ENCODE measurements at places on chromosomes 3 and 15.

DNA sequence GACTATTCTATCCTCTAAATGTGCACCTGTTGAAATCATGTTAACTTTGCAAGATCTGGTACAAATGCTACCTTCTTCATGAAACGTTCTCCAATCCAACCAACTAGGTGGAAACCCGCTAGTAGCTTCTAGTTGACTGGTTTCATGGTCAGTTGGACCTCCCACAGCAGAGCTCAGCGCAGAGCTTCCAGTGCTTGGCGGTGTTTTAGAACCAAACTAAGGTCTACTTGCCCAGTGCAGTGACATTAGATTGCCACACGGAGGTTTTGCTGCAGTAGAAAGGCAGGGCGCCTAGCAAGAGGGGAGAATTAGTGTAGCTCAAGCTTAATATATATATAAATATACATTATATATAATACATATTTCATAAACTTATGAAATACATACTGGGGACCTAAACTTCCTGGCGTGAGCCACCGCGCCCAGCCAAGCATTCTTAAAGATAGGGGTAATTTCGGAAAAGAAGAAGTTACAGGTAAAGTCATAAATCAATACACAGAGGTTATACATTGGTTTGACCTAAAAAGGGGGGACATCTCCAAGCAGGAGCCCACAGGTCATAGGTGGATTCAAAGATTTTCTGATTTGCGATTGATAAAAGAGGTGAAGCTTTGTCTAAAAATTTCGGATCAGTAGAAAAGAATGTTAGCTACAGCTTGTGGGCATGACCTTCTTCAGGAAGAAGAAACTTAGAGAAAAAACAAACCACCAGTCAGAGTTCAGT is 2.1 kb upstream of the OXSR1 start:
- DNase-seq, result no peak

- DNase-seq, result no peak
Measured at GRCh38 chr3:139317215-139317614, 26.6 kb upstream of the MRPS22 start.

DNA sequence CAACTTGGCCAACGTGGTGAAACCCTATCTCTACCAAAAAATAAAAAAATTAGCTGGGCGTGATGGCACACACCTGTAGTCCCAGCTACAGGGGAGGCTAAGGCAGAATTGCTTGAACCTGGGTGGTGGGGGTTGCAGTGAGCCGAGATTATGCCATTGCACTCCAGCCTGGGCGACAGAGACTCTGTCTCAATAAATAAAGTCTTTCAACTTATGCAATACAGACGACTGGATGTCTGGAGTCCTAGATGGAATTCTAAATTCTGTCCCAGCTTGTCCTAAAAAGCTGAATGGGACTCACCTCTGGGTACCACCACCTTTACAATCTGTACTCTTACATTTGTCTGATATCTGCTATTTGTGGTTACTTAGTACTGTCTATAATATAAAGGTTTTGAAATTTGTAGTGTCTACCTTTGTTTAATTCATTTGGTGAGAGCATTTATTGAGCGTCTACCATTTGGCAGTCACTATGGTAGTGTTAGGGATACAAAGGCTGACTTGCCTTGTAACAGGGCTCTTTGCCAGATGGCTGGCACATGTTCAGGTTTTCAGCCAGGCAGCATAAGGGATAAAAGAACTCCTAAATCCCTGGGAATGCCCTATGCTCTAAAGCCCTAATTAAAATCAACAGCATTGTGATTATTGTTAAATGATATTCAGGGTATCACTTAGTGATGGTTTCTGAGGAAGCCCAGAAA is 7.2 kb upstream of the ZNF609 start:
- no peak for DNase-seq

DNA sequence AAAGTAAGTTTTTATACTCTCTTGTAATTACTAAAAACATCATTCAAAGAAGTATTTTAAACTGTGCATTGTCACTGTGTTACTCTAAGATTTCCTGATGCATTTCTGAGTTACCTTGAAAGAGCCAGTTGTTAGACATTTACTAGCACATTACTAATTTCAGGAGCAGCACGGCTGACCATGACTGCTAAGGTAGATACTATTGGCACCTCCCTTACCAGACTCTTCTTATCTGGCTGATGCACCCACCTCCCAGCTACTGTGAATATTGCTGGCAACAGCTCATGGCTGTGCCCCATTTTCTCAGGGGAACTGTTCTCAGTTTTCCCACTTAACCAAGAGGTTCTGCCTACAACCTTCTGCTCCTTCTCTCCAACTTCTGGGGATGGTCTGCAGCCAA is 29.4 kb downstream of the COL6A5 start:
- no peak for DNase-seq

- DNase-seq, result no peak
Measured at GRCh38 chr3:141372656-141373055, 4.4 kb downstream of the ZBTB38 start.

- DNase-seq, result no peak
Measured at GRCh38 chr3:120443626-120444123, 7.1 kb downstream of the FSTL1 start.

GRCh38 chr15:85118581-85118980 is 136.9 kb downstream of the PDE8A start:
- DNase-seq, result no peak

GRCh38 chr15:88627463-88627862 is 6.3 kb downstream of the AEN start:
- DNase-seq, result peak; percentile 21

DNA sequence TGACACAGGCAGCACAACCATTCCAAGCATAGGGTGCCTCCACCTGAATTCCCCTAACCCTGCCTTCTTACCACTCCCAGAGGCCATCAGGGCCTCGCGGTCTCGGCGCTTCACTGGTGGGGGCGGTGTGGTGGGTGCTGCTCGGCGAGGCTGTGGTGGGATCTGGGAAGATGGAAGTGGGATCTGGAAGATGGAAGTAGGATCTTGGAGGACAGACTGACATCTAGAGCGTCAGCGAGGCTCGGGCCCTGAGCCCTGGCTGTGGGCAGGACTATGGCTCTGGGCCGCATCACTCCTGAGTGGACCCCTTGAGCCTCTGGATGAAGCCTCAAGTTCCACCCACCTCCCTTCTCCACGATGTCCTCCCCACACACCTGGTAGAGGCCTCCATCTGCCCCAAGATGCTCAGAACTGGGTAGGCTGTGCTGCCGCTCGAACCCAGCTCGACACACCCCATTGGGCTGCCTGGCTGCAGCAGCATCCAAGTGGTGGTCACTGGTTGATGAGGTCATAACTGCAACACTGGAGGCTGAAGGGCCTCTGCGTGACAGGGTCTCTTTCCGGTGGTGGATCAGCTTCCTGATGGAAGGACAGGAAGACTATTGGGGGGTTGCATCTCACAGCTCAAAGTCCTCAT is 3.6 kb downstream of the NCKIPSD start:
- no peak for DNase-seq

DNA sequence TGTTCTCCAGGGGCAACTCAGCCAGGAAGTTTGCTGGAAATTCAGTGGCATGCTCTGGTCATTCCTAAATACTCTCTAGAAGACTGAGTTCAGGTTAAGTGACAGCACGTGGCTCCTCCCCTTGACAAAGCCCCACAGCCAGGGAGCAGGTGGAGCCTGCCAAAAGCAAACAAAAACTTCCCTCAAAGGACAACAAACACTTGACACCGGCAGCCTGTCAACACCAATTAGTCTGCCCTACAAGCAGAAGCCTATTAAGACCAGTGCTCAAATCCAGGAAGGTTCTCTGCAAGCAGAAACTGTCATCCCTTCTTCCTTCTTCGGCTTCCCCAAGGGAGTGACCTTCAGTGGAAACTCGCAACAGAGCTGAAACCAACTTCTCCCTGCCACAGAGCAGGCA is 5.0 kb downstream of the MEX3B start:
- no peak for DNase-seq

GRCh38 chr15:68230157-68231100 is 901 bp upstream of the CLN6 start:
- no peak for DNase-seq

- no peak for DNase-seq
Measured at GRCh38 chr15:50883903-50884302, 24.6 kb upstream of the AP4E1 start.

- no peak for DNase-seq
Measured at GRCh38 chr3:64152086-64152485, 73.2 kb downstream of the PRICKLE2 start.

GRCh38 chr15:74262151-74262550 is 26.0 kb downstream of the CCDC33 start:
- no peak for DNase-seq

GRCh38 chr3:84885199-84885882 is 73.4 kb upstream of the CADM2 start:
- no peak for DNase-seq

DNA sequence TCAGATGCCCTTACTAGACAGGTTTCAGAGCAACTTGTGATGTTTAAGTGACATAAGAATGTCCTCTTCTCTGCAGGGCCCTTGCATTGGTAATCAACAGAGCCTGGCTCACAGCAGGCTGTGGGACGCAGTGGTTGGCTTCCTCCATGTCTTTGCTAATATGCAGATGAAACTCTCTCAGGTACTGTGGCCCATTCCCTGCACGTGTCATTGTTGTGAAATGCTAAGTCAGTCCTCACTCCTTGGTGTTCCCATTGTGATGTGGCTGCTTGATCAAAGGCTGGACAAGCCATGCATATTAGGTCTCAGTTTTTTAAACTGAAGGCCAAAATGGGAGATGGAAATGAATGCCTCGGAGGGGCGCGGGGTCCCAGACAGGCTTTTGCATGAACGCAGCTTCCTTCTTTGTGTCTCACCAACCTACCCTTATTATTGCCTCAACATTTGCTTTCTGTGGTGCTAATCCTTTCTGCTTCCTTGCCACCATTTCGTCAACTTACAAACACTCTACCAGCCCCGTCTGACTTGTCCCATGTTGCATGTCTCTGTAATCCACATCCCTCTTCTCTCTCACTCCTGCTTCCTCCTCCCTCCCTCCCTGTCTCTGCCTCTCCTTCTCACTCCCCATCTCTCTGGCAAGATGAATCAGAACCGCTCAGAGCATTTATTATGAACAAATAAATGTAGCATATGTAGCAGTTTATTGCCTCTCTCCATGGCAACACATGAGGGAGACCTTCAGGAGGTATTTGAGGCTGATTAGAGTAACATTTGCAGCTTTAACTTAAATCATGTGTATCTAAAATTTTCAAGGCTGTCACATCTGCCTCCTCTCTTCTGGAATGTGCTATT is 133.2 kb upstream of the CHRM5 start:
- DNase-seq, result no peak
